Ovary (tissue), 10 donors: ENCODE measurements at places on chromosomes 16 and 17. TPM values are rescaled to one million over a fixed set of nuclear protein-coding genes. Genes with fewer than 3 reads are reported as not detected.

Gene IL21R
- 0.23 TPM for total RNA-seq

Gene SPIRE2
- total RNA-seq: 28.7 TPM

DNA sequence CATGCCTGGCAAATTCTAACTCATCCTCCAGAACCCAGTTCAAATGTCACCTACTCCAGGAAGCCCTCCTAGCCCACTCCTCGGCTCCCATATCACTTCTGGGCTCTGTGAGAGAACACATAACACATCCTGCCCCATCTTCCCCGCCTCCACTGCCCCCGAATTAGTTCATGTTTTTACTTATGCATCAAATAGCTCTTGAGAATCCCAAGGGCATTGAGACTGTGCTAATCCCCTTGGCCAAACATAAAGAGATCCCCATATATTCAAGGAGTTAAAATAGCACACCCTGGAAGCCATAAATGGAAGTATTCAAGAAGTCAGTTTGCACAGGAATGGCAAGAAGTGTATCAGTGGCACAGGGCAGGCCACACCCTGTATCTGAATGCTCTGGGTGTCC is 2.0 kb upstream of the CREBBP start:
- no peak for DNase-seq
- no peaks in the 10 kb centered on the region for H3K27me3 ChIP-seq
- peaks cover 2% of the 10 kb centered on the region for H3K4me1 ChIP-seq
- no peak overlapping the region for H3K4me3 ChIP-seq
- no peaks in the 10 kb centered on the region for H3K36me3 ChIP-seq

Gene FN3K
- 24.3 TPM for total RNA-seq

Gene ZDHHC1
- total RNA-seq: 45.5 TPM

Gene DLG4
- 34.5 TPM for total RNA-seq
